Effector memory CD4-positive, alpha-beta T cell (primary cell): ENCODE measurements at places on chromosomes 1 and 21.

DNA sequence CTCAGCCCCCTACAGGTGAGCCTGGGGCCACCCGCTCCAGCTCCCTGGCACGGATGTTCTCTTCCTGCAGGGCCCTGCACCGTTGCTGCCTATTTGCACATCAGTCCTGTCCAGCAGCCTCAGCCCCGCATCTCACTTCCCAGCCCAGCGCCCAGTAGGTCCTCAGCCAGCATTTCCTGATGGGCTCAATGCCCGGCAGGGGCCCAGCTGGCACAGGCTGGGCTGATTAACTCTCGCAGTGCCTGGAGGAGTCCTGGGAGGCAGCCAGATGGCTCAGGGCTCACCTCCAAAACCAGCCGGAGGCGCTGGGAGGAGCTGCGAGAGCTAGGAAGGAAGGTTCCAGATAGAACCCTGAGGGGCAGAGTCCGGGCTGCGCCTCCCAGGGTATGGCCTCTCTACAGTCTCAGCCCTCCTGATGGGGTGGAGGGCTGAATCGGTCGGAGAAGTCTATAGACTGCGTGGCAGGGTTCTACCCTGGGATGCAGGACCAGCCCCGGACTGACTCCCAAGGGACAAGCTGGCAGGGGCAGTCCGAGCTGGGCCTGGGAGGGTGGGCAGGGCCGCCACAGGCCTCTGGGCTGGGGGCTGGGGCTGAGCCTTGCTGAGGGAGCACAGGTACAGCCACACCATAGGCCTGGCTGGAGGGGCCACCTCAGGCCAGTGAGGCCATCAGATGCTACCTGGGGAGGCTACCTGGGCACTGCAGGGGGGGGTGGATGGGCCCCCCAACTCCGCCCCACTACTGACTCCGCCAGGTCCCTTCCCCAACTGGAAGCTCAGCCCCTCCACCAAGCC is 19.2 kb upstream of the CLSTN1 start:
- DNase-seq = no peak

DNA sequence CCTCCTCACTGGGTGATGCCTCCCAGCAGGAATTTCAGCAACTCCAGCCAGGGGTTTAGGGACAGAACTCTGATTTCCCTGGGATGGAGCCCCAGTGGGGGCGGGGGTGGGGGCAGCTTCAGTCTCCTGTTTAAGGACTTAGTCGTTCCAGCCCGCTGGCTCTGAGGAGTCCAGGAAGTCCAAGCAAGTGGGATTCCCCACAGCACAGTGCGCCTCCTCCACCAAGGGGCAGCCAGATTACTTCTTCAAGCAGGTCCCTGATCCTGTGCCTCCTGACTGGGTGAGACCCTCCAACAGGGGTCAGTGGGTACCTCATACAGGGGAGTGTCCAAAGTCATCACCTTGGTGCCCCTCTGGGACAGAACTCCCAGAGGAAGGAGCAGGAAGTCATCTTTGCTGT is 1438.4 kb upstream of the B3GALT2 start:
- DNase-seq = no peak

GRCh38 chr1:6638226-6638625 is 13.6 kb downstream of the THAP3 start:
- DNase-seq = no peak

DNA sequence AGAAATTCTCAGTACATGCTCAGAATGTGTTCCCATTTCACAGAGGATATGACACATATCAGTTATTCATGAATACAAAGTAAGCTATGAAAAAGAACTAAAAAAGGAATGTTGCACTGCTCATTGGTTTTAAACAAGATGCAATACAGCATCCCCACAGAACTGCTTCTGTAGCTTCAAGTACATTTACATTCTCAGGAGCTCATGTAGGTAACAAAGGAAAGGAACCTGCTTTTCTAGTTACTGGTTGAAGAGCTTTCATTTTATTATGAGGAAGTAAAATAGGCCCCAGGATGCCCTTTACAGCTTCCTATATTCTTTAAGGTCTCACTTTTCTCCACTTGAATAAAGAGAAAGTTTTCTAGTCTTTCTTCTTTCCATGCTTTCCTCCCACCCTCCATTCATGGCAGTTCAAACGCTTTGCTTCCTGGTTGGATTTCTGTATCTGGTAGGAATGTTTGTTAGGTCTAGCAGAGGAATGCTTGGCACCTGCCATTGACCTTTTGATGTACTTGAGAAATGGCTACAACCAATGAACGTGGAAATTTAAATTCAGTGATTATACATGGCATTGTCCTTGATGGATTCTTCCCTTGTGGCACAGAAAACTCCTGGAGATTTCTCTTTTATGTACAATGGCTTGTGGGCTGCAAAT is 27.1 kb upstream of the KCNK2 start:
- DNase-seq = no peak

- DNase-seq = no peak
Observed at GRCh38 chr1:14855268-14855667, 256.8 kb downstream of the KAZN start.

- no peak for DNase-seq
Observed at GRCh38 chr1:105492921-105493320, 1563.6 kb upstream of the PRMT6 start.

DNA sequence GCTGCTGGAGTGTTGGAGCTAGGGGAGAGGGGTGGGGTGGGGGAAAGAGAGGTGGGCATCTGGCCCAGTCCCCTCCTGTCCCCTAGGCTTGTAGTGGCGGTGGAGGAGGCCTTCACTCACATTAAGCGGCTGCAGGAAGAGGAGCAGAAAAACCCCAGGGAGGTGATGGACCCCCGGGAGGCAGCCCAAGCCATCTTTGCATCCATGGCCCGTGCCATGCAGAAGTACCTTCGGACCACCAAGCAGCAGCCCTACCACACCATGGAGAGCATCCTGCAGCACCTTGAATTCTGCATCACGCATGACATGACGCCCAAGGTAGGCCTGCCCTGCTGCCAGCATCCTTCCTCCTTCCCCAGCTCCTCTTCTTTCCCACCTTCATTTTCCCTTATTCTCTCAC is 23.6 kb downstream of the VANGL2 start:
- no peak for DNase-seq

DNA sequence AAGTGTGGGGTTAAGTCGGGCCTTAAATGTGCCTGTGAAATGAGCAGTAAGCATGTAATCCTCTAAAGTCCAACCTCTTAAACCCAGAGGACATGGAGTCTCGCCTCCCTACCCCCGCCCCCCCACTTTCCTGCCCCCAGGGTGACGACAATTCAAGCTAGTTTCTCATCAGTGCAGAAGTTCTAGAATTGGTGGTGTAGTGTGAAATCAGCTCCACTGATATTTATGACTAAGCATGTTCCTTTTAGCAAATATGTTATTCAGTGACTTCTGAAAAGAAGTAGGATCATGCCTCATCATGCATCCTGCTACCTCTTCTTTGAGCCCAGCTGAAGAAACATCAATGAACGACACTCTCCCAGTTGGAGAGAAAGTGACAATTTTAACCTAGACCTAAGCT is 2.6 kb upstream of the ABCB10 start:
- no peak for DNase-seq

DNA sequence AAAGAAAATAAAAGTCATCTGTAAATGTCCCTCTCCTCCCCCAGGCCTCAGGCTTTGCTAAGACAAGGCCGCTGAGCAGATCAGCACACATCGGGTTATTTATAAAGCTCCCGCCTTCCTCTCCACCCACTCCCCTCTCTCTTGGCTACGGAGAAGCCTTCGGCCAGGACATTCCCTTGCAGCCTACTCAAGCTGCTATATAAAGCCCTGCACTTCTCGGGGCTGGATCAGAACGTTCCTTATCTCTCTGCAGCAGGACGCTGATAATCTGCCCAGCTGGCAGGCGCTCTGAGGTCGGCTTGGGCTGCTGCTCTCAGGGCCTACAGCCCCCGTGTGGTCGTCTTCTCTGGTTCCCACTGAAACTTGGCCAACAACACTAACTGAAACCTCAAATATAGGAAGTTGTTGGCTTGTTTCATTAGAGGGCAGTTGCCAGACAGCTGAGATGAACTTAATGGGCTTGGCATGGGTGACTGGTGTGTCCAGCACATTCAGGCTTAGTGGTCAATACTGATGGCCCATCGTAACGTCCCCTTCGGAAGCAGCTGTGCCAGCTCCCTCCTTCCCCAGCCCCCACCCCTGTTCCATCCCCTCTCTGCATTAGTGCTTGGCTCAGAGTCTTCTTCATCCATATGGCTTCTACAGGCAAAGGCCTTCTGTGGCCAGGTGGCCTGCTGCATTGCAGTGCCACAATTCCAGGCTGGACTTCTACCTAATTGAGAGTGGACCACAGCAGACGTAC is 64.6 kb downstream of the IER5 start:
- DNase-seq = no peak
